Left kidney (tissue), 8 donors: ENCODE measurements at places on chromosomes 5 and 9. TPM values are rescaled to one million over a fixed set of nuclear protein-coding genes. Genes with fewer than 3 reads are reported as not detected.

DNA sequence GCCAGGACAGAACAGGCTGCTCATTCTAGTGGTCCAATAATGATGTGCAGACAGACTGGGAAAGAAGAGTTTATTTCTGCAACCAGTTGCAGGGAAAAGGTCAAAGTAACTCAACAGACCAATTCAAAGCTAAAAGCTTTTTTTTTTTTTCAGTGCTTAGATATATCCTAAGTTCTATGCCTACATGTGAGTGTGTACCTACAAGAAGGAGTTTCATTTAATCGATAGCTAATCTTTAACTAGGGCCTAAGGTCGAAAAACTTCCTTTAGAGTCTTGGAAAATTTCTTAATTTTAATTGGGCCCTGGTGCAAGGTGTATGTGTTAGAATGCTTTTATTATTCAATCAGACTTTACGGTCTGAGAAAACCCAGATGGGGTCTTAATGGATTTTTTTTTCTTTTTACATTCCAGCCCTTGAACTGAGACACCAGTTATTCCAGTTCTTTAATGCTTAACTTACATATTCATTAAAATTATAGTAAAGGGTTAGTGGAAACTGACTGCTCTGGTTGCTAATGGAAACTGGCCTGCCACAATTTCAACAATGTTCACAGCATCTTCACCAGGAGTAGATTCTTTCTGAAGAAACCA, 365.3 kb downstream of the MTRR start:
- DNase-seq, result peak; percentile 24

GRCh38 chr5:1889321-1890065, 6.8 kb upstream of the IRX4 start:
- no peak for DNase-seq

- DNase-seq, result peak; percentile 21
Observed at GRCh38 chr9:125993466-125993865, 246.3 kb downstream of the PBX3 start.

DNA sequence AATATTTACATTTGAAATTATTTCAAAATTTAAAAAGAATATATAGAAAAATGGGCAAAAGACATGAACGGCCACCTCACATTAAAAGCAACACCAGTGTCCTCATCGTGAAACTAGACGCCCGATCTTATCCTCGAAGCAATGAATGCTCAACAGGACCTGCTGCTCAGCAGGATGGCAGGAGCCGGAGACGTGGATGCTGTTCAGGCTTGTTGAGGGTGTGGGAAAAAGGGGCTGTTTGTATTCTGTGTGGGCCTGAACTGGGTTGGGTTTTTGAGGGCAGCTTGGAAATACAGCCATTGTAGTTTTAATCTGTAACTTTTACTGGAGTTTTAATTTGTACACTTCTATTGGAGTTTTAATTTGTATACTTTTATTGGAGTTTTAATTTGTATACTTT, 20.3 kb downstream of the EXOC3 start:
- DNase-seq, result no peak

The RGS7BP gene
- polyA plus RNA-seq, result 9.5 TPM

The KCNV2 gene
- polyA plus RNA-seq, result 0.27 TPM

The MAN2A1 gene
- polyA plus RNA-seq, result 86.1 TPM
